Globus pallidus (tissue), 1 donor: ENCODE measurements at places on chromosomes 4 and X.
A peak's percentile ranks its signal among the peaks of the same experiment; 100 is the strongest.

DNA sequence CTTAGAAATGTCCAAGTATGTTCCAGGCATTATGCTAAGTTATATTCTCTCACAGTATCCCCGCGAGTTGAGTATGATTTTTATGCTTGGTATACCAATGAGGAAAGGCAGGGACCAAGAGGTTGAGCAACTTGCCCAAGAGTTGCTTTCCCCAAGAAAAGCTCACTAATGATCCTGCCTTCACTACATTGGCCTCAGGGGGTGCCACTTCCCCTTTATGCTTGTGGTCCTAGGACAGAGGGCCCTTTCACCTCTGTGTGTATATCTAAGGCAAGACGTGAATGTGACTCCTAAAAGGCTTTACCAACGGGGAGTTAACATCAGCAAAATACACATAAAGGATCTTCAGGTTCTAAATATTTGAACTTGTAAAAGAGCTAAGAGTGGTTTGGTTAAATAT is 164.4 kb upstream of the CPEB2 start:
- DNase-seq: no peak

GRCh38 chrX:136616987-136617685 is 30.8 kb upstream of the CD40LG start:
- no peak for DNase-seq

DNA sequence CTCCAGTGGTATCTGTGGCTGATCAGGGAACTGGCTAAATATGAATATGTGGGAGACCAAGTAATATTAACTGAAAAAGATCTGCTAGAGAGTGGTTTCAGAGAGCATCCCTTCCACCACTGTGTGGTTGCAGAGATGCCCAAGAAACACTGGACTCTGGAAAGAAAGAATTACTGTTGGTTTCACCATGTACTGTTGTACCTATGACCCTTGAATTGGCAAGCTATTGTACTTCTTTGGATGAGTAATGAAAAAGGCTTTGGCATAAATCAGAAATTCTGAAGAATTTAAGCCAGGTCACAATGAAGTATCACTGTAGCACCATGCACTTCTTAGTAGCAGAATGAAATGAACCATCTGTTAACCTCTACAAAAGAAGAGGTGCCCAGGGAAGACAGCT is 134.4 kb upstream of the INTU start:
- DNase-seq: no peak

- DNase-seq: no peak
These were observed 173.7 kb upstream of the GALNTL6 start for GRCh38 chr4:171639540-171639939.

DNA sequence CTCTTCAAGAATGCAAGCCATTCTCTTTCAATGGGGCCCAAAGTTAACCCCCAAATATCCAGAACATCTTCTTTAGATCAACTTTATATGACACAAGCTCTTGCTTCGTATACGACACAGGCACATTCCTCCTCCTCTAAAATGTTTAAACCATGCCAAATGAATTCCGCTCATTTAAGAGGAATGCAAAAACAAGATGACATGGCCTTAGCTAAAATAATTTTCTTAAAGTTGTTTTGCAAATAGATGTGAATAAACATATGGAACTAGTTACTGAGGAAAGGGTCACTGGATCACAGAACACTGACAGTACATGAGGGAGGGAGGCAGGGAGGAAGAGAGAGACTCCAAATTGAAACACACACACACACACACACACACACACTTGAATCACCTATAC is 97.4 kb downstream of the RASL11B start:
- no peak for DNase-seq

DNA sequence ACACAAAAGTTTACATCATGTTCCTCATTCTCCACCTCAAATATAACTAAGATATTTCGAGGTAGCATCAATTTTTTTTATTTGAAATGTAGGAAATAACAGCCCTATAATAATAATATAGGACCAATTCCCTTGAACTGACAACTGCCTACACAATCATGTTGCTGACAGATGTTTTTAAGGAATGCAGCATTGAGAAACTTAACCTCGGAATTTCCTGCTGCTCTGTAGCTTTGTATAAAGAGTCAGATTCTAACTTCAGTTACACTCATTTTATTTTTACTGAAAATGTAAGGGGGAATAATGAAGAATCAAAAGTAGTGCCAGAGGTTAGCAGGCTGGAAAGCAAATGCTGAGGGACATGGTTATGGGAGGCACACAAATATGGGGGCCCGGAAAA is 235.8 kb downstream of the RBMX2 start:
- no peak for DNase-seq

GRCh38 chr4:148514041-148514440 is 71.8 kb upstream of the NR3C2 start:
- no peak for DNase-seq

GRCh38 chr4:61004651-61005170 is 195.4 kb upstream of the ADGRL3 start:
- no peak for DNase-seq

GRCh38 chrX:39869846-39870601 is 227.7 kb downstream of the BCOR start:
- no peak for DNase-seq

DNA sequence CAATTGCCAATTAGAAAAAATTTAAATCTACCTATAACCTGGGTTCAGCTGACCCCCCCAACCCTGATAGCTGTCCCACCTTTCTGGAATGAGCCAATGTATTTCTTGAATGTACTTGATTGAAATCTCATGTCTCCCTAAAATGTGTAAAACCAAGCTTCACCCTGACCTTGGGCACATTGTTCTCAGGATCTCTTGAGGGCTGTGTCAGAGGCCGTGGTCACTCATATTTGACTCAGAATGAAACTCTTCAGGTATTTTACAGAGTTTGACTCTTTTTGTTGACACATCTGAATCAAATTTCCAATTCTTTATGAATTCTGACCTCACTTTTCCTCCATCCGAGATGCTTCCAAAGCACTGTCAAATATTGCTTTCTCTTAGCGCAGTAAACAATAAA is 115.3 kb upstream of the BEND4 start:
- DNase-seq: no peak

DNA sequence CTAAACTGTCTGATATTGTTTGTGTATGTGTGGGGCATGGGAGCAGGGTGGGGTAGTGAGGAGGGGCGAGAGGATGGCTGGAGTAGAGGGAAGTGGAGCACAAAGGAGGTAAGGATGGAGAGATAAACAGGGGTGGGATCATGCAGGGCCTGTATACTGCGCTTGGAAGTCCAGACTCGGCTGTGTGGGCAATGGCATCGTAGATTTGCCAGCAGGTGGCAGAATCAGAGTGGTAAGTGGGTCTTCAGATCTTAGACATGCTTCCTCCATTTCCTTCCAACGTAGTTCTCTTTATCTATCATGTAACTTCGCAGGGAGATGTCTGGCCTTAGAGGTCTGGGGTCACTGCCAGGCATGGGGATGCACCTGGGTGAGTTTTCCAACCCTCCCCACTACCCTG is 155.5 kb downstream of the PDGFRA start:
- peak; percentile 61 for DNase-seq

DNA sequence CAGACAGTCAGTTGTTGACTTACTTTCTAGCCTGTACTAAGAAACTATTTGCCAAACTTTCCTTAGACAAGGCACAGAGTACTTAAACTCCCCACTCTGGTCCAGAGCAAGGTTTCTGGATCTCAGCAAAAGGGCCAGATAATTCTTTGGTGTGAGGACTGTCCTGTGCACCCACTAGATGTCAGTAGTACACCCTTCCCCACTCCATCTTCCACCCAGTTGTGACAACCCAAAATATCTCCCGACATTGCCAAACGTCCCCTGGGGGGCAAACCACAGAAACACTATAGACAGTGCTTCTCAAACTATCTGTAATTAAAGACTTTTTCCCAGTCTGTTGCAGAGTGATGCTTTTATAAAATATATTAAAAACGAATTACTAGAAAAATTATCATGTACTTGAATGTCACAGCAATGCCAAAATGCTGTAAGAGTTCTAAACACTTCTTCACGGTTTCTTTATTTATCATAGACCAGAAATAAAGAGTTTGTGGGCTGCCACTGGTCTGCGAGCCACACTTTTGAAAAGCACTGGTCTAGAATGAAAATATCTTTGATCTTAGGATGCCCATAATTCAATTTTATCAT is 203.5 kb downstream of the PRDM5 start:
- DNase-seq: peak; percentile 4

DNA sequence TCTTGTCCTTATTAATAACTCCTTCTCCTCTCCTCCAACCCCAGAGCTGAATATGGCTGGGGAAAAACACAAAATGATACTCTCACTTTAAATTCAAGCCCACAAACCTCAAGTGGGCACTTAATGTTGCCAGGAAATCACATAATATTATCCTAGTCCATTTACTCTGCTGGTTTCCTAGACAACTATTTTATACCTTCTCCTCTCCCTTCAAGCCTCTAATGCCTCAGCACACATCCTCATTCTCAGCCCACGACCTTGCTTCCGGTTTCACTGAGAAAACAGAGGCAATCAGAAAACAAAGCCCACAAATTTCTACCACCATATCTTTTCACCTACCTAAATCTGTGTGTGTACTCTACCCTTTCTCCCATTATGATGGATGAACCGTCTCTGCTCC is 12.1 kb upstream of the CLCN5 start:
- no peak for DNase-seq

- no peak for DNase-seq
These were observed 64.5 kb downstream of the TENM3 start for GRCh38 chr4:182307746-182308145.

GRCh38 chrX:23317799-23318724 is 16.6 kb upstream of the PTCHD1 start:
- no peak for DNase-seq

GRCh38 chr4:100790836-100791615 is 273.2 kb upstream of the EMCN start:
- DNase-seq: no peak

DNA sequence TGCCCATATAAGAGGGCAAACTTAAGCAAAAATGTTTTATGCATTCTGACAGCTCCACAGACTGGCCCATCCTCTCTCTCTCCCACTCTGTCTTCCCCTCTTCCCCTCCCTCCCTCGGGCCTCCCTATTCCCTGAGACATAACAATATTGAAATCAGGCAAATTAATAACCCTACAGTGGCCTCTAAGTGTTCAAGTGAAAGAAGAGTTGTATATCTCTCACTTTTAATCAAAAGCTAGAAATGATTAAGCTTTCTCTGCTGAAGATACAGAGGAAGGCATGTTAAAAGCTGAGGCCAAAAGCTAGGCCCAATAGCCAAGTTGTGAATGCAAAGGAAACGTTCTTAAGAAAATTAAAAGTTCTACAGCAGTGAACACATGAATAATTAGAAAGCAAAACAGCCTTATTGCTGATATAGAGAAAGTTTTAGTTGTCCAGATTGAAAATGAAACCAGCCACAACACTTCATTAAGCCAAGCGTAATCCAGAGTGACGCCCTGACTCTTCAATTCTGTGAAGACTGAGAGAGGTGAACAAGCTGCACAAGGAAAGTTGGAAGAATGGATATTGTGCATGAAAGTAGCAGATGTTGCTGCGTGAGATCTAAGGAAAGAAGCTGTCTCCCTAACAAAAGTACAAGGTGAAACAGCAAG is 54.9 kb downstream of the USO1 start:
- no peak for DNase-seq

DNA sequence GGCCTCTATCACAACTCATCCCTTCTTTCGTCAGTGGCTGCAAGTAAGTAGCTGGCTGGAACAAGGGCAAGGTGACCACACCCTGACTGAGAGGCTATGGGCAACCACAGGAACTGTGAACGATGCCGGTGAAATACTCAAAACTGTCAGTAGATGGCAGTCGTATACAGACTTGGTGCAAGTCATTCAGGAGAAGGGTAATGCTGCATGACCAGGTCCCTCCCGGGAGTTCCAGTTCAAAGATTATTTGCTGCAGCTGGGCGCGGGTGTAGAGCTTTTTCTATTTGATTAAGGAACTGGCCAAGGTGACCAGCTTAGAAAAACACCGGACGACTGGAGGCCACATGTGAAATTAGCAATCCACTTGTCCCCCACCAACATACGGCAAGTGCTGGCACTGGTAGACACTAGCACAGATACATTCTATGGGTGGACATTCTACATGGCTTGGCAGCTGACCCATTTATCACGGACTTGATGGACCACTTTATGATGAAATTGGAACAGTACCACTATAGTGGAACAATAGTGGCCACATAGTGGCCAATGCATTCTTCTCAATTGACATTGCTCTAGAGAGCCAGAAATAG is 726.6 kb downstream of the TRAM1L1 start:
- DNase-seq: no peak

DNA sequence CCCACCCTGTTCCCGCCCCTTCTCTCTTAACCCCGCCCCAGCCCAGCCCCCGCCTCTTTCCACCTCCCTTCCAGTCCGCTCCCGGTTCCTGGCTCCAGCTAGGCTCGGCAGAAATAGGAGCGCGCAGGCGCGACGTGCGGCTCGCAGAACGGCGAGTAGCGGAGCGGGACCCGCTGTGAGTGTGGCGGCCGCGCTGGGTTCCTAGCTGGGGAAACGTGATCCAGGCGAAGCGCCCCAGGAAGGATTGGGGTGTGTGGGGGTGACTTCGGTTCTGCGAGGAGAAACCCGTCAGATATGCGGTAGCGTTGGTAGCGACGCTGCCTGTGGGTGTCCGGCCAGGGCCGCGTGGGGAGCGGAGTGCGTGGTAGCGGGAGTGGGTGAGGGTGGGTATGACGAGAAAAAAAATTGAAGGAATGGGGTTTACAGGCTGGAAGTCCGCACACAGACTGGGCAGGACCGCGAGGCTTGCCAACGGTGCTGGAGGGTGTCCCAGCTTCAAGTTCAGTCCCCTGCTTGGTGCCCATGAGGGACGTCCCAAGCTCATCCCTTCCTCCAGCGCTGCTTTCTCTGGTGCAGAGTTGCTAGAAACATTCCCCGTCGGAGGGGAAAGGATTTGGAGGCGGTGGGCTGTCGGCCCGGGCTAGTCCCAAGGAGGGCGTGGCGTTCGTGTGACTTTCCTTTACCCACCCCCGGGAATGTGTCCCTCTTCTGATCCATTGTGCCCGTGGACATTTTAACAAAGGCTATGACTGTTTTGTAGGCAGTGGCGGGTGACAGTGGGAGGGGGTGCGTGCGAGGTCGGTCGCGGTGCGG is at the start of gene PRRG1:
Gene PRRG1, plus strand, starts transcription at position 144 of the 813 bp plus-strand sequence. CDS start 56,886 bp downstream, outside the sequence.
- DNase-seq: peak; percentile 87

DNA sequence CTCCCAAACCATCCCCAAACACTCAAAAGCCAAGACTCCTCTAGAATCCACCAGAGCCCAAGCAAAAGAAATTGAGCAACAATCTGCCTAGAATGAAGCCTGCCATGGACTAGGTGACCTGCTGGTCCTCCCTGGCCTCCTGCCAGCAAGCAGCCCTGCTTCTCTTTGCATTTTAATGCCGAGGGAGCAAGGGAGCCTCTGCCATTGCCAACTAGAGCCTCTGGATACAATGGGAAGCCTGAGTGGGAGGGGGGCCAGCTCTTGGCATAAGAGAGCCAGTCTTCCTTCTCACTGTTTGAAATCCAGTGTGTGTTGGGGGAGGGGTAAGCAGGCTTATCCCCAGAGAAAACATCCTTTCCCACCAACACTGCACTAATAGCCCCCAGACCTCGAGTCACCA is 1.5 kb upstream of the GDPD2 start:
- DNase-seq: peak; percentile 56

- DNase-seq: no peak
These were observed 390.8 kb downstream of the HNRNPD start for GRCh38 chr4:81982846-81983540.
